ENCODE measurements at places on chromosomes 1 and 21.

DNA sequence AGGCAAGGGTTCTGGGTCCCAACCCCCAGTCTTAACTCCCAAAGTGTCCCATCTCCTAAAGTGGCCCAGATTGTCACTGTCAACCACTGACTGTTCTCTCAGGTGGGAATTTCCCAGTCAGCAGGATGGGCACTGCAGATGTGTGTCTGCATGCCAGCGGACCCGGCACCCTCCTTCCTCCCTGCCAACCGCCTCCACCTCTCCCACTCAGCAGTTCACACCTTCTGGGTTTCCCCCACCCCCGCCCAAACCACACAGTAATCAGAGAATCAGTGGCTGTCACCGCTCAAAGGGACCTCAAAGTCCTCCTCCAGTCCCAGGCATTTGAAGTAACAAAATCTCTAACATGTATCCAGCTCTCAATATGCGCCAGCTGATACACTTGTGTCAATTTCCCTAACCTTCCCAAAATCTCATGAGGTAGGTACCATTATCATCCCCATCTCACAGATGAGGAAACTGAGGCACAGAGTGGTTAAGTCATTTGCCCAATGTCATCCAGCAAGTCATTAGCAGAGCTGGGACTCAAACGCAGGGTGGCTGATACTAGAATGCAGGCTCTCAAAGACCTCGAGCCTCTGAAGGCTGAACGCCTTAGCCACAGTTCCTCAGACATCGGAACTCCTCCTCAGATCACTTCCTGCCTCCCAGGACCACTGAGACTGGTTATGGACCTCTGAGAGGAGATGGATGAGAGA, 4.8 kb downstream of the RUNX3 start:
- no peak for DNase-seq

DNA sequence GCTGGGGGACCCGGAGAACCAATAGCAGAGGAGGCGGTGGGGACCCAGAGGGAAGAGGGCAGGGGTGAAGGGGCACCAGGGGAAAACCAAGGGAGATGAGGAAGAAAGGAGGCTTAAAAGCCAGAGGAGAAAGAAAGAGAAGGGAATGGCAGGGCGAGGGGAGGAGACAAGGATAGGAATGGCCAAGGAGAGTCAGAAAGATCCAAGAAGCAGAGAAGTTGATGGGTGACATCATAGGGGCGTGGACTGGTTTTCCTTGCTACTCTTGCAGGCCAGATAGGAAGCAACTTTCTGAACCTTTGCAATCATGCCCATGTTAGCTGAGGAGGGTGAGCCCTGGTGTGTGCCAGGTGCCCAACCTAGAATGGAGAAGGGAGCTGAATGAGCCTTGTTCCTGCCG, 5.4 kb downstream of the NPR1 start:
- no peak for DNase-seq

DNA sequence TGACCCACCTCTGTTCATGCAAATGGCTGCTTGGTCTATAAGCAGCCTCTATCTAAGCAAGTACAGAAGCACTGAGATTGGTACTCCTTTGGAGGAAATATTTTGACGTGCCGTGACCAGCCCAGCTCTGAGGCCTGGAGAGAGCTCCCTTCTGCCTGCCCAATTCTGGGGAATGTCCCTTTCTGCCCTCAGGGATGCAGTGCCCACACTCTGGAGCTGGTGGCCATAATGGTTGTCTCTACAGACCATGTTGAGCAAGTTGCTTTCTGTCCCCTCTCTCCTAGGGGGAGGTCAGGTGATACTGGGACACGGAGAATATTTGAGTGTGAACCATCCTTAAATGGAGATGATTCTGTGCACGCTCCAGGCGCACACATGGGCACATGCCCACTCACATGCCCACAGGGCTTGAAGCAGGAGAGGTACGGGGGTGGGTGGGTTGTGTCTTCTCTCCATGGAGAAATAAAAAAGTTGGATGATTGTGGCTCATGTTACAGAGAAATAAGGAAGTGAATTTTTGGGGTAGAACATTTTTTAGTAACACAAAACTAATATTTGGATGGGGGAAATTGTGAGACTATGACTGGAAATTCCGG, 13.9 kb upstream of the ALPL start:
- no peak for DNase-seq

- DNase-seq: no peak
Observed at GRCh38 chr1:213622365-213623063, 365.3 kb upstream of the PROX1 start.

DNA sequence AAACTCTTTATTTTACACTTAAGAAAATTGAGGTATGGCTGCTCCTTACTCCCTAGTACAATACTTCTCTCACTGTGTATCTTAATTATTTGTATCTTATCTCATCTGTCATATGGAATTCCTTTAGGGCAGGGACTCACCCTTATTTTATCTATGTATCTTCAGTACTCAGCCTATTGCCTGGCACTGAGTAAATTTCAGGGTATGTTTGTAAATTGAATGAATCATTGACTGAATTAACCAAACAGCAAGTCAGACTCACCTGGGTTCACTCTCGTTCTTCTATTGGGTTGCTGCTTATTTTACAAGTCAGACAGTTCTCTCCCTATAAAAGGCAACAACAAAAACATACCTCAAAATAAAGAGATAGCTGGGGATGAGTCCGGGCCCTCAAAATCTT, 63.8 kb downstream of the LAMC1 start:
- no peak for DNase-seq

- no peak for DNase-seq
Observed at GRCh38 chr1:86155051-86155806, 1.3 kb downstream of the COL24A1 start.

DNA sequence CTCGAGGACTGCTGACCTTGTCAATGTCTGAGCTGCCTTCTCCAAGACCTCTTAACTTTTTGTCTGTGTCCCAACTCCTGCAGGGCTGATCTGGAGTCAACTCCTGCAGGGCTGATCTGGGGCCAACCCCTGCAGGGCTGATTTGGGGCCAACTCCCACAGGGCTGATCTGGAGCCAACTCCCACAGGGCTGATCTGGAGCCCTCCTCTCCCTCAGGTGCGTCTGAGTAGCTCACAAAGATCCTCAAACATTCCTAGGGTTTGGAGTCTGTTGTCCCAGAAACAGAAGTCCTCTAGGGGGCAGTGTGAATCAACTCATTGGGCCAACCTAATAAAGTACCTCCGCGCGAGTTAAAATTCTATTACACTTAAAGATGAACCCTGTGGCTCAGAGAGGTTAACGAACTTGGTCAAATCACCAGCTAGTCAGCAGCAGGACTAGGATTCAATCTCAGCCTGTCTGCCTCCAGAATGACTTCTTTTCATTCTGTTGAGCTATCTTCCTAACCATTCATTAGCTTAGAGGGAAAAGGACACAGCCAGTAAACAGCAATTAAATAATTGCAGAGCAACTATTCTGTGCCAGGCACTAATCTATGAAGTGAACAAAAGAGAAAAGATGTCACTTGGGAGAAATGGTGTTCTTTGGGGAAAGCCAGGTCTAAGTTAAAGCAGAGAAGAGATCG, 17.2 kb upstream of the RLF start:
- DNase-seq: peak; percentile 51

DNA sequence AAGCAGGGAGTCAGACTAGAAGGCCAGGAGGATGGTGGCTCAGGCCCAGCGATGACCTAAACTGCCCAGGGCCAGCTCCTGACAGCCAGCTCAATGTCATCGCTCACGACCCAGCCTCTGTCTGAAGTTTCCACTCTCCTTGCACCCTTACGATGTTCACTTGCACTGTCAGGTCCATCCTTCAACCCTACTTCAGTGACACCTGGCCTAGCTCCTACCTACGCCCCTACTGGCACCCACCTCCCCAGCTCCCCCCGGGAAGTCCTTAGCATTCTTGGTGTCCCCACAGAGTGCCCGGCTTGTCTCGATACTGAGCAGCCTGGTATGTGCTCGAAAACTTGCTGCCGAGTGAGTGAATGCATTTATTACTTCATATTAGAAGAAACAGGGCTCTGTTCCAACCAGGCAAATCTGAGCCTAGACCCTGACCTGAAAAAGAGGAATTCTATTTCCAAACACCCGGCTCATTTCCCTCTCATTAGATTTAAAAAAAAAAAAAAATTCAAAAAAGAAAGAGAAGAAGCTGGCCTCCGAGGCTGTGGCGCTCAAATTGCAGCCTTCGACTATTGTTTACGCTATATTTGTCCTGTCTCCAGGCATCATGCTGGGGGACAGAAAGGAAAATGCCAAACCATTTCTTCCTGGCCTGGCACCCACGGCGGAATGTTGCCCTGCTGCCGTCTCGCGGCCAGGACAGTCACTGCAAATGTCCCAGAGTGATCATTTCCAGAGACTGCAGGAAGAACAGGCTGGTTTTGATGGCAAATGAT, 29.8 kb upstream of the LRRC38 start:
- no peak for DNase-seq

- DNase-seq: peak; percentile 54
Observed at GRCh38 chr1:117671781-117672501, 66.1 kb downstream of the TENT5C start.

- no peak for DNase-seq
Observed at GRCh38 chr1:198696211-198696610, 57.4 kb downstream of the PTPRC start.

GRCh38 chr21:28832013-28832714, 160.5 kb downstream of the LTN1 start:
- no peak for DNase-seq

DNA sequence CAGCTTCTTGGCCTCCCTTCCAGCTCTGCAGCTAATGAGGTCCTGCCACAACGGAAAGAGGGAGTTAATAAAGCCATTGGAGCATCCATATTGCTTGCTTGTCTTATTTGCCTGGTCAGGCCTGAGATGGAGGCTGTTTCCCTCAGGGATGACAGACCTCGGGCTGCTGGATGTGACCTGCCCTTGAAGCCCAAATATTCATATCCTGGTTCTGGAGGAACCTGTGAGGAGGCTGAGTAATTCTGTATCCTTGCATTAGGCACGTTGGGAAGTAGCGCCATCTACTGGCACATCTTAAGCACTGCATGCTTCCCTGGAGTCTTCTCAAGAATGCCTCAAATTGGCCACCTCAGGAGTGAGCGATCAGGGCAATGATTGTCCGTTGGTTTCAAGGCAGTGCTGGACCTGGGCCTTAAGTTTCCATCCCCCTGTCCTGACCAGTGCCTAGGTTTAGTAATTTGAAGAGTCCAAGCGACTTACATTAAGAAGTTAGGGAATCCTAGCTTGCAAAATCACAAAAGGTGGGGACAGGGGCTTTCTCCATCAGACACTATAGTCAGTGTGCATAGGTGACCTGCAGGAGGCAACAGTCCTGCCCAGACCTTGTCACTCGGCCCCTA, 13.8 kb upstream of the NASP start:
- peak; percentile 70 for DNase-seq
